ENCODE measurements at places on chromosomes 11 and 22. TPM values are rescaled to one million over a fixed set of nuclear protein-coding genes. Genes with fewer than 3 reads are reported as not detected.
A peak's percentile ranks its signal among the peaks of the same experiment; 100 is the strongest.

GRCh38 chr11:46294365-46295309 lies 17.2 kb downstream of the CREB3L1 start:
- DNase-seq = peak; percentile 97

The MUC6 gene
- polyA plus RNA-seq = not detected

- no peak for DNase-seq
These were observed 52.4 kb downstream of the TRIOBP start for GRCh38 chr22:37749226-37749625.

DNA sequence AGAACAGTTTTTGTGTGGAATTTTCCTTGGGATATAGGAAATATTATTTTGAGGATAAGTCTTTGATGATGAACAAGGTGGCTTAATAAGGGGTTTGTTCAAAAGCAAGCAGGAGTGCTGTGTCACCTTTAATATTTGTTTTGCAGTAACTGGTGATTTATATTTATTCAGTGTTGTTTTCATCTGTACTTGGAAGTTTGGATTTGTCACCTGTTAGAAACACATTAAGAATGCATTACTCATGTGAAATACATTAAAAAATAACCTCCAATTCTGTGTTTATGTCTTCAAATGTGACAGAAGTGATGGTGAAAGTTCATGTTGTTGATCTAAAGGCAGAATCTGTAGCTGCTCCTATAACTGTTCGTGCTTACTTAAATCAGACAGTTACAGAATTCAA lies 70.5 kb downstream of the DKK3 start:
- peak; percentile 38 for DNase-seq

DNA sequence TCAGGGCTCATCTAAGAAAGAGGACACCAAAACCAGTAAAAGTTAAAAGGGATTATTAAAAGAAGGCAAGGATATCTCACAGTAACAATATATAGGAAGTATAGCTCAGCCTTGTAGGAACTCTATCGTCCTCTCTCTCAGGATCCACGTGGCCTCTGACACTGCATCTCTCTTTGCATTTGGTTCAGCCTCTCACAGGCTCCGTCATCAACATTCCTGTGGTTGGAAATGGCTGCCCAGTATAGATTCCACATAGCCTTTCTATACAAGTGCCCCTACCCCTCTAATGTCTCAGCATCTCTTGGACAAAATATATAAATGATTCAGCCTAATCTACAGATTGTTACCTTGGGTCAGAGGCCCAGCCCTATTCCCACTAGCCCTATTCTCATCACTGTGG lies 101.3 kb upstream of the DBX1 start:
- peak; percentile 4 for DNase-seq

GRCh38 chr11:17734986-17735817 lies 621 bp downstream of the KCNC1 start:
- peak; percentile 69 for DNase-seq

GRCh38 chr11:60974726-60975125 lies 3.2 kb downstream of the CD6 start:
- DNase-seq = no peak

The P2RX6 gene
- polyA plus RNA-seq = 1.6 TPM

The ANKK1 gene
- polyA plus RNA-seq = not detected

GRCh38 chr11:74678591-74679512 lies 52.4 kb downstream of the CHRDL2 start:
- DNase-seq = peak; percentile 44

DNA sequence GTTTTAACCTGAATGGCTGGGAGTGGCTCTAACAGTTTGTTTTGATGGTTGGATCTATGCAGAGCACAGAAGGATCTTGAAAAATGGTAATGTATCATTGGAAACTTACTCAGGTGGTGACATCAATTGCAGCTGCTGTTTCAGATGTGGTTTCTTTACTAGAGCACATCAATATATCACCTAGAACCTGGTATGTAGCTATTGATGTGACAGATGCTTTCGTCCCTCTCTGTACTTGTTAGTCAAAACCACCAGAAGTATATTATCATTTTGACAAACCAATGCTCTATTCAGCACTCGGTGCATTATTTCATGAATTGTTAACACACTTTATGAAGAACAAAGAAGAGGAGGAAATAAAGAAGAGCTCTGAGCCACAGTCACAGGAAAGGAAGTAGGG lies 26.6 kb upstream of the SCN3B start:
- DNase-seq = no peak

GRCh38 chr22:17237038-17237668 lies 17.9 kb upstream of the ADA2 start:
- no peak for DNase-seq

GRCh38 chr11:78210000-78210608 lies 21.4 kb downstream of the USP35 start:
- DNase-seq = no peak

GRCh38 chr22:20021196-20022181 lies 579 bp downstream of the TANGO2 start:
- peak; percentile 54 for DNase-seq

The OR52E8 gene
- polyA plus RNA-seq = not detected

- no peak for DNase-seq
These were observed 409.7 kb downstream of the SHANK2 start for GRCh38 chr11:70842701-70843100.

DNA sequence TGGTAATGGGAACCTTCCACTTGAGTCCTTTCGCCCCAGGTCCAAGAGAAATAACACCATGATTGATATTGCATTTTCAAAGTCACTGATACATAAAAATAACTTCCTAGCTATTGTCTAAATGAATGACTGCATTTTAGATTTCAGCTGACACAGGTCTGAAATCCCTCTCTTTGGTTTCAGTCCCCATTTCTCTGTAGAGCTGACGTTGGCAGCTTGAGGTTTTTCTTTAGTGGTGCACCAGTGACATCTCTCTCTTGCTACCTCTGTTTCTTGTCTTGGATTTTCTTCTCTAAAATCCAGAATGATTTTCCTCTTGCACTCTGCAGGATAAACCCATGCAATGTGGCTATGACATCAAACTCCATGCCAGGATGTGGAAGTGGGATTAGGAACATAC lies 31.7 kb upstream of the SORL1 start:
- no peak for DNase-seq

The MPZL2 gene
- polyA plus RNA-seq = not detected

The MUC5AC gene
- 0.02 TPM for polyA plus RNA-seq

- no peak for DNase-seq
These were observed 2.9 kb upstream of the SMIM38 start for GRCh38 chr11:69152733-69153421.

GRCh38 chr11:124725719-124726105 lies 14.0 kb upstream of the NRGN start:
- peak; percentile 77 for DNase-seq

DNA sequence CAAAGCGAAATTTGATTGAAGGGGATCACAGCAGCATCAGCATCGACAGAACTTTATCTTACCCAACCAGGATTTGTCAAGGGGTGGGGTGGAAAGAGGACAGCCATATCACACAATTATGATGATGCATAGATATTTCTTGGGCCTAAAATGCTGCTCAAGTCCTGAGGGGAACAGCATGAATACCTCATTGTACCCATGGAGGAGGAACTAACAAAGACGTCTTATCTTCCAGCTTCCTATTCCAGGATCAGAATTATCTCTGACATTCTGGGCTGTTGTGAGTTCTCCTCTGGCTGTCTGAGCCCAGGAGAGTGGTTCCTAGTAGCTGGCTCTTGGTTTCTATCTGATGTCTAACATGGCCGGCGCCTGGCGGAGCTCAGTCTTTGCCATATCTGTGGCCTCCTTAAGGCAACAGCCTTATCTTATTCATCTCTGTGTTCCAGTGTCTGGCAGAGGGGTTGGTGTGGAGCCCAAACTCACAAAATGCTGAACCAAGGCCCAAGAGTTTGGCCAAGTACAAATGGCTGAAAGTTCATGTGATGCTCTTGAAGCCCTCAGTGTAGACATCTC lies 68.2 kb upstream of the TIMP3 start:
- no peak for DNase-seq

Measured in IMR-90 (cell line).